Lung (tissue), 17 donors: ENCODE measurements at places on chromosomes 7 and 10. TPM values are rescaled to one million over a fixed set of nuclear protein-coding genes. Genes with fewer than 3 reads are reported as not detected.

Gene PDCD11
- polyA plus RNA-seq, result 15.2 TPM

Gene CLDN12
- 20.8 TPM for polyA plus RNA-seq

GRCh38 chr10:62188021-62188616 lies 80.5 kb downstream of the RTKN2 start:
- no peak for DNase-seq
- no peak overlapping the region for H3K27ac ChIP-seq
- no peaks in the 10 kb centered on the region for H3K36me3 ChIP-seq
- no peak overlapping the region for H3K4me3 ChIP-seq

DNA sequence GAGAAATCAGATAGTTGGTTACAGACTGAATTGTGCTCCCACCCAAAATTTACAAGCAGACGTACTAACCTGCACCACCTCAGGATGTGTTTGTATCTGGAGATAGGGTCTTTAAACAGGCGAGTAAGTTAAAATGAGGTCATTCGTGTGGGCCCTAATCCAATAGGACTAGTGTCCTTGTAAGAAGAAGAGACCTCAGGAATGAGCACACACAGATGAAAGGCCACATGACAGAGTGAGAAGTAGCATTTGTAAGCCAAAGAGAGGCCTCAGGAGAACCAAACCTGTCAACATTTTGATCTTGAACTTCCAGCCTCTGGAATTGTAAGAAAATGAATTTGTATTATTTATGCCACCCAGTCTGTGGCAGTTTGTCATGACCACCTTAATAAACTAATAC lies 149.5 kb upstream of the VWC2 start:
- no peak overlapping the region for H3K4me3 ChIP-seq
- no peaks in the 10 kb centered on the region for H3K36me3 ChIP-seq
- no peaks in the 10 kb centered on the region for H3K27me3 ChIP-seq
- no peak for DNase-seq
- no peak overlapping the region for H3K27ac ChIP-seq

- no peak for DNase-seq
- peaks cover 3% of the 10 kb centered on the region for H3K4me1 ChIP-seq
- peaks cover 13% of the 10 kb centered on the region for H3K36me3 ChIP-seq
Measured at GRCh38 chr7:30162133-30162532, 27.3 kb downstream of the MTURN start.

- H3K4me3 ChIP-seq, result no peak overlapping the region
- no peaks in the 10 kb centered on the region for H3K27me3 ChIP-seq
- H3K36me3 ChIP-seq, result no peaks in the 10 kb centered on the region
- DNase-seq, result peak; percentile 32
Measured at GRCh38 chr7:108104324-108104723, 25.8 kb downstream of the LAMB4 start.
